Right ventricle myocardium inferior (tissue), 1 donor: ENCODE measurements at places on chromosomes 5 and 9. TPM values are rescaled to one million over a fixed set of nuclear protein-coding genes. Genes with fewer than 3 reads are reported as not detected.

GRCh38 chr5:109191153-109191558 is 218.6 kb downstream of the PJA2 start:
- DNase-seq: peak; percentile 34

- DNase-seq: no peak
Observed at GRCh38 chr9:72592502-72593403, 71.3 kb downstream of the TMC1 start.

DNA sequence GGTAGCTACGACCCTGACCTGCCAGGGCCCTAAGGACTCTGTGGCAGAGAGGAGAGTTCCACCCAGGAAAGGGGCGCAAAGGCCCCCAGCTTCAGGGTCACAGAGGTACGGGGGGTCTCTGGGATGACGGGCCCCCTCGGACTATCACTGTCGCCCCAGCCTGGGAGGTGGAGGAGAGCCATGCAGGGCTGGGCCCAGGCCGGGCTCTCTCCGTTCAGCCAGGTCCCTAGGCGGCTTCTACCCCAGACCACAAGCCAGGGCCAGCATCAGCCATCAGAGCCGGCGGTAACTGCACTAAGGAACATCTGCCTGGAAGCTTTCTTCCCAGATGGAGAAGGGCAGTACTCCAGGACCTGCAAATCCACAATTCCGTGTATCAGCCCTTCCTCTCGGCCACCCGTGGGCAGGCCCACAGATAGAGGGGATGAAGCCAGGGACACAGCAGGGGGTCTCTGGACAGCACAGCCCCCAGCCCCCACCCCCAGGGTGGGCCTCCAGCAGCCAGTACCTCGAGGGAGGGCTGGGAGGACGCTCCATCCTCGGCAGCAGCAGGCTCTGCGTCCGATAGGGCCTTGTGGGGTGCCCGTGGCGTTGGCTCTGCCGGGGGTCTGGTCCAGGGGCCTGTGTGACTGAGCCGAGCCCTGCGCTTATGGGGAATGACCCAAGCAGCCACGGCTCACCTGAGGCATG is 38.4 kb downstream of the NACC2 start:
- no peak for DNase-seq

DNA sequence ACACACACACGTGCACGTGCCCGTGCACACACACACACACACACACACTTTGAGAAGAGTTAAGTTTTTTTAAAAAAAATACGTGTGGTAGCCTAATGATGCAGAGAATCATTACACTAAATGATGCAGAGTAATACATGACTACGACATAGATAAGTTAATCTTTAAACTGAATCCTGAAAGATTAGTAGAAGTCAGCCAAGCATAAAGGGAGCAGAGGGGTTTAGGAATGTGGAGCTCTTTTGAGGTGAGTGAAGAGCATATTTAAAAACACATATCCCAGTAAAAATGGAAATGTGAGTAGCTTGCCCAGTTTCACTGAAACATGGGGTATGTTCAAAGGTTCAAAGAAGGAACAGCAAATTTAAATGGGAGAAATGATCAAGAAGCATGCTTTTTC is 61.3 kb upstream of the TYRP1 start:
- no peak for DNase-seq

- DNase-seq: no peak
Observed at GRCh38 chr5:60210810-60211209, 317.3 kb upstream of the PDE4D start.

DNA sequence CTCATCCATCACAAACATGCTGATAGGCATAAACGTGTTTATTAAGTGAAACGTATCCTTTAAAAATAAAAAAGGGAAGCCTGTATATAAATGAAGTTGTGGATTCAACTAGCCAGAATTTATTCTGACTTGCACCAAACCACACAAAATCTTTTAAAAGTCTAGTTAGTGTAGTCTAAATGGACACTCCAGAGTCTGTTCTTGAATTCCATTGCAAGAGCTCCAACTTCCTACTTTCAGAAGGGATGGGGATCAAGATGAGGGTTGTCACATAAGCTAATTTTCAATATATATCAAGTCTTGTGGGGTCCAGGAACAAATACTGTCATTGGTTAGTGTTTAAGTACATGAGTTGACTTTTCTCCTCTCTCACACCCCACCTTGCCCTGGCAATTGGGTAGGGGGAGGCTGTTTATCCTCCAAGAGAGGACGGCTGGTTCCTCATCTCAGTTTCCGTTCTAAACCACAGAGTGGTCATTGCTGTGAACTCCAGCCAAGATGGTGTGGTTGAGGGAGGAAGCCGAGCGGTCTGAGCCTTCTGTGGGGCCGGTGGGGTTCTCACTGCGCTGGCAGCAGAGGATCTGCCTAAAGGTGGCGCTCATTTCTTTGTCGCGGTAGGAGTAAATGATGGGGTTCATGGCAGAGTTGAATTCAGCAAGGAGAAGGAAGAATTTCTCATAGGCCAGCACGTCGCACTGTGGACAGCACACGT is 163.2 kb downstream of the LPAR1 start:
- peak; percentile 64 for DNase-seq

DNA sequence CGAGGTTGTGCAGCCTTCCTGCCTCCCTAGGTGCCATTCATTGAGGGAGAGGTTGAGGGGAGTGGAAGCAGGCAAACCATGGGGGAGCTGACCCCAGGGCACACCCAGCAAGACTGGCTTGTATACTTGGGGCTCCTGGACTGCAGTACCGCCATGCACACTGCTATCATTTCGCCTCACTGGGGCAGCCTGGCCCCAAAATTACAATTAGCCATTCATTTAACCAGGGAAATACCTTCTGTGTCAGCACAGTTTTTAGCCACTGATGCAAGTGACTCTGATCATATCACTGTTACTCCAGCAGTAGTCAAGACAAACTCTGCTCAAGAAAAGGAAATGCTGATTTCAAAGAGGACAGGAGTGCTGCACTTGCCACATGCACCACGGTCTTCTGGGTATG is 109.7 kb downstream of the TRIO start:
- DNase-seq: no peak

GRCh38 chr9:109499631-109500410 is 1.7 kb upstream of the PTPN3 start:
- peak; percentile 76 for DNase-seq

- no peak for DNase-seq
Observed at GRCh38 chr5:131441184-131441583, 177.3 kb downstream of the CDC42SE2 start.

GRCh38 chr9:5978523-5978922 is 36.9 kb downstream of the RANBP6 start:
- no peak for DNase-seq

- no peak for DNase-seq
Observed at GRCh38 chr5:73323466-73323865, 125.1 kb downstream of the FOXD1 start.

DNA sequence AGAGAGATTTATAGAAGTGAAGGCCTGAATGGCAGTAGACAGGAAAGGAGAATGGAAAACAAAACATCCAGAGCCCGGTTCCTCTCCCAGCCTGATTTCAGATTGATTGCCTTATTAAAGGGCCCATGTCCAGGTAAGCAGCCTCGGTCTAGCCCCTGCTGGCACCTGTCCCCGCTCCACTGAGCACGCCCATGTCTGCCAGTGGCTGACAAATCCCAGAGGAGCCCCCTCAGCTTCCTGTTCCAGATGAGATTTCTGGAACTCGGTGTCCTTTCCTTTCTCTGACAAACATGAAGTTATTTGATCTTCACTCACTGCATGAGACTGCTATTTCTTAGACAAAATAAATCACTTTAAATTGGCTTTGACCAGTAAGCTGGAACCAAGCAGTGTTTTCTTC is 187.0 kb upstream of the ADCY2 start:
- DNase-seq: no peak

DNA sequence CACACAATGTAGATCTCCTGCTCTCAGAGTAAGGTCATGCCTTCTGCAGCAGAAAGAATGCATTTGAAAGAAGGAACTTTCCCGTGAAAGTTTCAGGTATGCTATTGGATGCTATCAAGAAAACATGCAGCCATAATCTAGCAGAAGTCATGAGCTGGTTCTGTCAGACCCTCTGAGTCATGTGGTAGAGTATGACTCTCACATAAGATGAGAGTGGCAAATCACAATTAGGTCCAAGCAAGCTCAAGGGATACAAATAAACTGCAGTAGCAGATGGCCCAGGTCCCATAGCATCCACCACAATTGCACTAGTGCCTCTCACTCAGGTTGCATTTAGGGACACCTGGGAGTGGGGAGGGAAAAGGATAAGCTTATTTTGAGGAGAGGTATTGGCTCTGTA is 292.8 kb downstream of the ASTN2 start:
- no peak for DNase-seq

- DNase-seq: no peak
Observed at GRCh38 chr5:43663916-43664315, 60.9 kb downstream of the NNT start.

GRCh38 chr9:122065923-122066629 is 27.0 kb downstream of the TTLL11 start:
- DNase-seq: no peak

PFN3 gene
- total RNA-seq: not detected

LHX3 gene
- total RNA-seq: not detected

SPINK6 gene
- not detected for total RNA-seq

SLC30A5 gene
- 30.2 TPM for total RNA-seq

HINT2 gene
- 72.7 TPM for total RNA-seq

OR2V1 gene
- total RNA-seq: not detected

FOXD4L3 gene
- not detected for total RNA-seq
